ENCODE measurements at places on chromosomes 12 and 14.

- peak; percentile 22 for DNase-seq
Measured at GRCh38 chr12:27133022-27133590, 50.7 kb upstream of the C12orf71 start.

GRCh38 chr14:70934084-70934483 is 26.8 kb downstream of the PCNX1 start:
- no peak for DNase-seq

DNA sequence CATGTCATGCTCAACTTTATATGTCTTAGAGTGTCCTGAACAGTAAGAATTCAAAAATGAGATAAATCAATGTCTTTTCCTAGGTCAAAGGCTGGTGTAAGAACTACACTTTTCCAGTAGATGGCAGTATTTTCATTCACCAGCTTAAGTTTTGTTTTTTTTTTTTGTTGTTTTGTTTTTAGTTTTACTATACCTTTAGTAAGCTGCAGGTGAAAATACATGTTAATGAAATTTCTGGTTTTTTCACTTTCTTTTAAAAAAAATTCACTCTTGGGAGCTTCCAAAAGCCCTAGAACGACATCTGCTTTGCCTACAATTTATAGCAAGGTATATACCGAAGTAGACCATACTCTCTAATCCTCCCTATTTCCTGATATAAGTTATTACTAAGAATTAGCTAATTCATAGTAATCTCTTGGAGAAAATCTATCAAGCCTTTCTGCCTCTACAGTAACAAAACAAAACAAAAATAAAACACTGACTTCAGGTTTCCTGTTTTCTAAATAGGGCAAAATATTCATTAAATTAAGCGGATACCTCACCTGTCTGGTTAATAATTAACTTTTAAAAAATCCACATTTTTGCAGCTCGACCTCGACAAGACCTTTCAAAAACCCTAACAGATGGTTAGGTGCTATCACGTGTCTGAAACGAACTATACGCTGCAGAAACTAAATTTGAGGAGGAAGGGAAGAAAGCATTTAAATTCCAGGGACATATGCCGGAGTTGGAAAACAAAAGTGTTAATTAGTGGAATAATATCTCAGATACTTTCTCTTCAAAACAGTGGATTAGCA is 2.7 kb upstream of the SAMD4A start:
- peak; percentile 69 for DNase-seq

- no peak for DNase-seq
Measured at GRCh38 chr12:112891093-112892024, 15.4 kb upstream of the OAS1 start.

- peak; percentile 82 for DNase-seq
Measured at GRCh38 chr14:21382886-21383847, 652 bp downstream of the SUPT16H start.
